ENCODE measurements at places on chromosomes 1 and 21. TPM values are rescaled to one million over a fixed set of nuclear protein-coding genes. Genes with fewer than 3 reads are reported as not detected.

DNA sequence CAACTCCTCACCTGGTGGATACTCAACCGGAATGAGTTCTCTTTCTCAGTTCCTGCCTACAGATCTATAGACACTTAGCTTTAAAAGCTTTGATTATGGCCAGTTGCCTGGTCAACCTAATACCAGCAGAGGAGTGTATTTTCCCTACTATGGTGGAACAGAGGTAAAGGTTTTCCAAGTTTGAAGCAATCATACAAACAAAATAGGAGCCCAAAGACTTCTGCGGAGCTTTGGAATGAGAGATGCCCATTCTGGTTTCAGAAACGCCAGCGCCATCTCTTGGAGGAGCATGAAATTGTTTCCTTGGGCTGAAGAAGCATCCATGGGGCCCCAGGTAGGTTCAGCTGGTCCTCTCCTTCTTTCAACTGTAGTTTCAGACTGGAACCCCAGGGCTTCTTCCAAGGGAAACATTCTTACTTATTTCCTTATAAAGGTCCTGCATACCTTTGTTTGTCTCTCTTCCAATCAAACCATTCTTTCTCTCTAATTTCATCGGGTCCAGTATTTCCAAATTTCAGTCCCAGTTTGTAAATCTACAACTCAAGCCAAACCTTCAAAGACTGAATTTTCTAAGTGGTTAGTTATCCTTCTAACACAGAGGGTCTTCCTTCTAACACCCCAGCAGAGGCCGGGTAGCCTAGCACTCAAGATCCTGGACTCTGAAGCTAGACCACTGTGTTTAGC lies 95.9 kb downstream of the KCNJ15 start:
- DNase-seq: peak; percentile 81

- DNase-seq: no peak
Observed at GRCh38 chr1:209542585-209542984, 40.9 kb upstream of the CAMK1G start.

GRCh38 chr1:103949779-103950178 lies 200.1 kb downstream of the AMY1C start:
- DNase-seq: no peak

- no peak for DNase-seq
Observed at GRCh38 chr1:79796434-79796833, 789.9 kb upstream of the ADGRL4 start.

- no peak for DNase-seq
Observed at GRCh38 chr1:232684371-232685105, 54.6 kb upstream of the SIPA1L2 start.

DNA sequence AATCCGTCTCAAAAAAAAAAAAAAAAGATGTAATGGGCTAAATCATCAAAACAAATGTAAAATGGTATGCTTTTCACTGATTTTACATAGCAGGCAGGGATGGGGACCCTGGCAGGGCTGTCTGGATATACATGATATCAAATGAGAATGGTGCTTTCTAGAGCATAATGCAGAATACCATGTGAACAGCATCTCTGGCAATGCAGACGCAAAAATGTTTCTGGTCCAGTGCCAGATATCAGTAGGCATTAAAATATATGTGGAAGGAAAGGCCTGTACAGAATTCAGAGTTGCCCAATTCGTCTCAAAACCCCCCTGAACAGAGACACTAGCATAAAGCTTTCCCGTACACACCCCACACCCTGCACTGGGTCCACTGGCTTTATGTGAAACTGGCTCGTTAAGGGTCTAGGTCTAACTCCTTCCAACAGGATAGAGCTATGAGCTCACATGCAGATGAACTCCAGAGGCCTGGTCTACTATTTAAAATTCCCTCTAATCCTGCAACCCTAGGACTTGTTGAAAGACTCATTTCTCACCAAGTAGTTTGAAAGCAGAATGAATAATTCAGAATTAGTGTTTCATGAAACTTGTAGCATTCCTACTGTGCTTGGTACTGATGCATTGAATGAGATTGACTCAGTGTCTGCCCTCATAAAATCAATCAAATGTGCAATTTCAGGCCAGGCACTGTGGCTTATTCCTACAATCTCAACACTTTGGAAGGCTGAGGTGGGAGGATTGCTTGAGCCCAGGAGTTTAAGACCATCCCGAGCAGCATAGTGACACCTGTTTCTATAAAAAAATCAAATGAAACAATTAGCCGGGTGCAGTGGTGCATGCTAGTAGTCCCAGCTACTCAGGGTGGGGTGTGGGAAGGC lies 2.6 kb upstream of the MYSM1 start:
- no peak for DNase-seq

- no peak for DNase-seq
Observed at GRCh38 chr21:42754270-42754933, 101.0 kb downstream of the PDE9A start.

DNA sequence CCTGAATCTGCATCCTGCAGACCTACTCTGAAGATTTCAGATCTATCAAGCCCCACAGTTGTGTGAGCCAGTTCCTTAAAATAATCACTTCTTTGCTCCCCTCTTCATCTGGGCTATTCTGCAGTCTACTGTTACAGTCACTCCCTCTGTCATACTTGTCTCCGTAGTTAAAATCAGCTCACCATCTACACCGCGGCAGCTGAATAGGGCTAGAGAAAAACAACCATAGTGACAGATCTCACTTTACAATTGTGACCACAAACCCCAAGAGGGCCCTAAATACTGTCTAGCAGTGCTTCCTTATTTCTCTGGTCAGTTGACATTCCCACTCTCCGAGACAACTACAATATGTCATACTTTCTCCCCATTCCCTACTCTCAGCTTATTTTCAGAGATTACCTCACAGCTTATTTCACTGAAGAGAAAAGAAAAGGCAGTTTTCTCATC lies 12.9 kb downstream of the DESI2 start:
- DNase-seq: no peak

DNA sequence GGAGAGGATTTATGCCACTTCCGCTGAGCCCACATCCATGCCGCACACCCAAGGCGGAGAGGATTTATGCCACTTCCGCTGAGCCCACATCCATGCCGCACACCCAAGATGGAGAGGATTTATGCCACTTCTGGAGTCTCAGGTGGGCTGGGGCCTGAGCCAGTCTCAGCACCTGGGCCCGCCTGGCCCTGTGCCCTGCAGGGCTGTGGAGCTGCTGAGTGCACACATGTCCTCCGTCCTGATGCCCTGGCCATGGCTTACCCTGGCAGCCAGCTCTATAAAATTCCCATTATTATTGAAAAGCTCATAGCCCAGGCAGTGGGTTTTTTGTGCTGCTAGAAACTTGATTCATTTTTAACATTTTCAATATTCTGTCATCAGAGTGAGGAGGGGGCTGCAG lies 89.8 kb upstream of the TMEM51 start:
- DNase-seq: no peak

GRCh38 chr21:26397545-26397944 lies 175.5 kb downstream of the CYYR1 start:
- no peak for DNase-seq

- no peak for DNase-seq
Observed at GRCh38 chr1:157566484-157567300, 14.4 kb upstream of the FCRL5 start.

- peak; percentile 25 for DNase-seq
Observed at GRCh38 chr1:51569284-51570062, 47.4 kb upstream of the OSBPL9 start.

DNA sequence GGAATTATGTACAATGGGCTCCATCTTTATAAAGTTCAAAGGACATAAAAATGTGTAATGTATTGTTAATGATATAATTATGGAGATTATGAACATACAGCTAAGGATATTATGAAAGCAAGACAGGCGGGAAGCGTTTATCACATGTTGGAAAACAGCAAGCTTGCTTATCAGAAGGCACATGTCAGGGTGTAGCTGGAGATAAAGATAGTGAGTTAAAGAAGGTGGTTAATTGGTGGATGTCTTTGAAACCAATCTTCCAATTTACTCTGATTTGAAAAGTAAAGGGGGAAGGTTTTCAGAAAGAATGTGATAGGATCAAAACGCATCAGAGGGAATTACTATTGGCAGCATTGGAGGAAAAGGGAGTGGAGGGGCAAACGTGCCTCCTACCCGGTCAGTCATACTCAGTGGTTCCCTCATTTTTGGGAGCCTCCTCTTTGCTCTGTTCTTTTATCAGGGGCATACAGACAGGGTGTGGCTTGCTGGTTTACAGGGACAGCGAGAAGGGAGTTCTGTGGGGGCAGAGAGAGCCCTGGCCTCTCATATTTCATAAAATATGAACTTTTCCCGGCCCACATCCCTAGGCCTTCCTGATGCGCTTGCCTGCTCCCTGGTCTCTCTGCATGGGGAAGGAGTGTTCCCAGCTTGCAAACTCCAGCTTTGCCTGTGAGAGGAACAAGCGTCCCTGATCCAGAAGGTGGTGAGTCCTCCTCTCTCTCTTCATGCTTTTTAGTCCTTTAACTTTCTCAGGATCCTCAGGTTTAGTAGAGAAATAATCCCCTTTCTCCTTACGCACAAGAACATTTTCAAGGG lies 8.0 kb upstream of the SVBP start:
- DNase-seq: no peak

DNA sequence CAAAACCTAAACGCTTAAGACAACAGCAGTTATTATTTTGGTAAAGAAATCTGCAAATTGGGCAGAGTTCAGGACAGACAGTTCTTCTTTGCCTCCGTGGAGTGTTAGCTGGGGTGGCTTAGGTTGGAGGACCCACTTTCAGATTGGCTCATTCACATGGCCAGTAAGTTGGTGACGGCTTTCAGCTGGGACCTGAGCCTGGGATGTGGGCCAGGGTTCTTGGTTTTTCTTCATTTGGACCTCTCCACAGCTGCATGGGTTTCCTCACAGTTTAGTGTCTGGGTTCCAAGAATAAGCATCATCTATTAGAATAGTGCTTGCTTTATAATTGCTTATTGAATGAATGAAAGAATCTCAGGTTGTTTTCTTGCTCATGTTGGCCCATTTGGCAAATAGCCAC lies 72.2 kb downstream of the ATF6 start:
- DNase-seq: no peak

GRCh38 chr1:24898909-24899439 lies 31.1 kb downstream of the RUNX3 start:
- peak; percentile 11 for DNase-seq

DNA sequence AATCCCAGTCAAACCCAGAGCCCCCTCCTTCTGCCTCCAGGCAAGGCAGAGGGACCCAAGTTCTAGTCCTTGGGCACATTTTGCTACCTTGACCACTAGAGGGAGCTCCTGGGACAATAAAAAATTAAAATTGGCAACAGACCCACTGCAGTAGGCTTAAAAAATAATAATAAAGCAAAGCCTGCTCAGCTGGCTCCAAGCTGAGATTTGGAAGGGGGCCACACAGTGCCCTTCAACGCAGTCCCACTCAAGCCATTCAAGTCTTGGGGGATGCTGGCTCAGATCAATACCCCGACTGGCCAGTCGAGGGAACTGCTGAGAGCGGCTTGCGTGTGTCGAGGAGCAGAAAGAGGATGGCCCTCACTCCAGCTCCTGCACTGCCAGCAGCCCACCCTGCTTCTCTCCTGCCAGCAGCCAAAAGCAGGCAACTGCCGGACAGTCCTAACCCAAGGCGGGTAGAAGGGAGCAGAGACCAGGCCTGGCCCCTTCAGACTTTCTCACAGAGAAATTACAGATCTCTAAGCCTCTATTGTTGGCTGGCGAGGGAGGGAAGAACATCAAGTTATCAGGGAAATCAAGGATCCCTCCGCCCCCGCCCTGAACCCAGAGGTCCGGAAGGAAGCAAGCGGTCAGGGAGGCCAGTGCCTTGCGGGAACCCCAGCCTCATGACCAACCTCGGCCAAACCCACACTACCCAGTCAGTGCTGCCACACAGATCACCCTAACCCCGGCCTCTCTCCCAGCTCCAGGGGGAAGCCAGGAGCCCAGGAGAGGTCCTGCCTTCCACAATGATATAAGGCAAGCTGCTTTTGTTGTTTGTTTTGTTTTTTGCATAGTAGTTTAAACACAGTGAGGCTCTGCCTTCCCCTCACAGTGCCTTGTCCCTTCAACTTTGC lies 4.9 kb upstream of the ALDH4A1 start:
- DNase-seq: peak; percentile 68

GRCh38 chr1:35932941-35933340 lies 2.0 kb downstream of the AGO3 start:
- DNase-seq: no peak

DNA sequence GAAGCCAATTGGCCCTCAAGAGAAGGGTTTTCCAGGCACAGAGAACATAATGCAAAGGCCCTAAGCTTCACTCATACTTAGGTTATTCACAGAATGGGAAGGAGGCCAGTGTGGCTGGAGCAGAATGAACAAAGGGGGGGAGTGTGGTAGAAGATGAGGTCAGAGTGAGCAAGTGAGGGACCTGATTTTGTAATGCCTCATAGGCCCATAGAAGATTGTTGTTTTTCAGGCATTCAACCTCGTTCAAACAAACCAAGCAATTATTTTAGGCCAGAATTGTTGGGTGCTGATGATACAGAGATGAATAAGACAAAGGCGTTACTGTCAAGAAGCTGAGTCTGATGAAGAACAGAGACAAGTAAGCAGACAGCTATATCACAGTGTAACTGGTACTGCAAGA lies 54.5 kb upstream of the RAP1A start:
- DNase-seq: no peak

- DNase-seq: no peak
Observed at GRCh38 chr21:32322103-32322502, 23.4 kb downstream of the MRAP start.

GRCh38 chr1:5514527-5515183 lies 477.6 kb downstream of the NPHP4 start:
- DNase-seq: no peak

DNA sequence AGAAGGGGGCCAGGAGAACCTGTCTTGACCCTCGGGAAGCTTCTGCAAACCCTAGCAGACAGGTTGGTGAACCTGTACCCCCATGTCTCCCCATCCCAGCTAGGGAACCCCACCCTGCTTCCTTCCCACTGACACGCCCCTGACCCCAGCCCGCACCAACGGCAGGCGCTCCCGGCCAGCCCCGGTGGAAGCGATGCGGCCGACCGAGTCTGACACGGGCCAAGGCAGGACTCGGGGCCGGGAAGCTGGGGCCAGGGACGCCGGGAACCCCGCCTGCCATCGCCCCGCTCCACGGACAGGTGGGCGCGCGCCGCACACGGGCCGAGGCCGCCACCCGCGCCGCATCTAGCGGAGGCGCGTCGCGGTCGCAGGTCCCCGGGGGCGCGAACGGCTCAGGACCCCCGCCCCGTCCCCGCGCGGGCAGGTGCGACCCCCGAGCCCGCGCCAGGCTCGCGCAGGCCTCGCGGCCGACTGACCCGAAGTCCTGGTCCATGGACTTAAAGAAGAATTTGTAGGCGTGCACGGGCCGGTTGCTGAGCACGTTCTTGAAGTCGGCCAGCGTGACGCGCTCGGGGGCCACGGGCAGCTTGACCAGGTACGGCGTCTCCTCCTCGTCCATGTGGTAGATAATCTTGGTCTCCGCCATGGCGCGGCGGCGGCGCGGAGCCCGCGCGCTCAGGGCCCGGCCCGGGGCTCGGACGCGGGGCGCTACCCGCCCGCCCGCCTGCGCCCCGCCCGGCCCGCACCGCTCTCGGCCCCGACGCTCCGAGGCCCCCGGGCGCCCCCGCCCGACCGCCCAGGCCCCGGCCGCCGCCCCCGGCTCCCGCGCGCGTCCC lies 580 bp downstream of the DVL1 start:
- DNase-seq: peak; percentile 68

- DNase-seq: no peak
Observed at GRCh38 chr1:155553349-155553748, 9.3 kb downstream of the ASH1L start.

Gene CD244
- total RNA-seq: 1.2 TPM

Gene SPATA1
- total RNA-seq: 3.5 TPM

Gene HSPA13
- 18.4 TPM for total RNA-seq

Gene CCSAP
- 4.2 TPM for total RNA-seq

Gene TFF2
- not detected for total RNA-seq

Gene CD84
- 7.3 TPM for total RNA-seq
